GM23248 (cell line): ENCODE measurements at places on chromosomes 6 and 20. TPM values are rescaled to one million over a fixed set of nuclear protein-coding genes. Genes with fewer than 3 reads are reported as not detected.

- DNase-seq, result peak; percentile 89
Observed at GRCh38 chr6:18388942-18389341, 1.8 kb downstream of the RNF144B start.

DNA sequence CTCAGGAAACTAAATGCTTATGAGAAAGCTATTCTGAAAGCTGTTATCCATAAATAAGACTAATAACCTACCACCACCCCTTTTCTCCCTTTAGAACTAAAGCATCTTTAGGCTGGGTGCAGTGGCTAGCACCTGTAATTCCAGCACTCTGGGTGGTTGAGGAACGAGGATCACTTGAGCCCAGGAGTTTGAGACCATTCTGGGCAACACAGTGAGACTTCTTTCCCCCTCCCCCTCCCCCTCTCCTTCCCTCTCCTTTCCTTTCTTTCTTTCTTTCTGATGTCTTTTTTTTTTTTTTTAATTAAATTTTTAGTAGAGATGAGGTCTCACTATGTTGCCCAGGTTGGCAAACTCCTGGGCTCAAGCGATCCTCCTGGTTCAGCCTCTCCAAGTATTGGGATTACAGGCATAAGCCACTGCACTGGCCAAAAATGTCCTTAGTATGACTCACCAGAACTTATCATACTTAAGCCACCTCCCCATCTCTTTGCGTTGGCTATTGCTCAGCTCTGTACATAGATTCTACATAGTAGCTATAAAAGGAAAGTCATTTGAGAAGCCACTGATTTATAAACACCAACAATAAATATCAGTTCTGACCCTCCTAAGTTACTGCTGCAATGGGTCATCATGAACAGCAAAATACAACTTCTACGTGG lies 54.8 kb upstream of the SPDEF start:
- DNase-seq, result peak; percentile 90

DNA sequence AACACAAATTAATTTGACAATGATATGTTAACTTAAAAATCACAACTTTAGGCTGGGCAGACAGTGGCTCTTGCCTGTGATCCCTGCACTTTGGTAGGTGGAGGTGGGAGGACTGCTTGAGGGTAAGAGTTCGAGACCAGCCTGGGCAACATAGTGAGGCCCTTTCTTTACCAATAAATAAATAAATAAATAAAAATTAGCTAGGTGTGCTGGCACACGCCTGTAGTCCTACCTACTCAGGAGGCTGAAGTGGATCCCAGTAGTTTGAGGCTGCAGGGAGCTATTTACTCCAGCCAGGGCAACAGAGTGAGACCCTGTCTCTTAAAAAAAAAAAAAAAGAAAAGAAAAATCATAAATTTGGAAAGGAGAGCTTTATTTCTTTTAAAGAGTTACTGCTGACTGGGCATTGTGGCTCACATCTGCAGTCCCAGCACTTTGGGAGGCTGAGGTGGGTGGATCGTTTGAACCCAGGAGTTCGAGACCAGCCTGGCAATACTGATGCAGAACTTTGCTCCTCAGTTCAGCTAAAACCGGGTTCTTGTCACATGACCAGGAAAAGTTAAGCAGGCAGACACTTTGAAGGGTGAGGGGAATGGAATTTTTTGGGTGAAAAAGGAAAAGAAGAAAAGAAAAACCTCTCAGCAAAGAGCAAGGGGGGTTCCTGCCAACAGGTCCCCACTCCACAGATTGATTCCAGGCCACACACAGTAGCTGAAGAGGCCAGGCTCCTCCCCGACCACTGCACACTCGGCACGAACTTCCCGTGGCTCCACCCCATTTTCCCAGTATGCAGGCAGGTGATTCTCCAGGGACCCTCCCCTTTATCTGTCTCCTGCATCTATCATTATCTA lies 44.0 kb upstream of the DDR1 start:
- DNase-seq, result no peak

DNA sequence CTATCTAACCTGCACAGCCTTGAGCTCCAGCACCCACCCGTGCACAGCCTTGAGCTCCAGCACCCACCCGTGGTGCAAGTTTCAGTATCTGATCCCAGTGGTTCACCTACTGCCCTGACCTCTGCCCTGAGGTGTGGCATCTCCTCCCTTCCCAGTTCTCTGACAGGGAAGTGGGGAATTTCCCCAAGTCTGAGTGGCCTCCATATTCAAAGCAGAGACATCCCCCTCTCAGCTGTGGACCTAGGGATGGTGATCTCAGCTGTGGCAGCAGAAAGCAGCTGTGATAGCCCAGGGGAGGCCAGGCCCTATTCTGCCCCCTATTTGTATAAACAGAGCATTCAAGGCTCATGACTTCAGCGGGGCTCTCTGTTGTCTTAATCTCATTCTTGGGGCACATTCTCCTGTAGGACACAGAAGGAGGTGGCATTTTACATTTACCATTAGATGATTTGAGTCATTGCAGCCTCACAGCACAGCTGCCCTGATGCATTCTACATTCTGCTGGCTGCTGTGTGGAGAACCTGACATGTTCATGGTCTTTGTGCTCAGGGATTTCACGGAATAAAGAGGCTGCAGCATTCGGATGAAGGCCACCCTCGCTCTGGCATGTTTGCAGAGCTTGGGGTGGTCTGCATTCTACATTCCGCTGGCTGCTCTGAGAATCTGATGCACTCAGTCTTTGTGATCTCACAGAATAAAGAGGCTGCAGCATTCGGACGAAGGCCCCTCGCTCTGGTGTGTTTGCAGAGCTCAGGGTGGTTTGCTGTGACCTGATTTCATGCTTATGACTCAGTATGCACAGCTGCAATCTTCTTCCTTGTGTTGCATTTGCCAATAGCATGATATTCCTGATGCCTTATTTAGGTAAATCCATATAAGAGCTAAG lies 16.9 kb downstream of the GPR31 start:
- no peak for DNase-seq

GRCh38 chr6:139370283-139370998 lies 4.0 kb downstream of the CITED2 start:
- peak; percentile 81 for DNase-seq

GRCh38 chr20:51378171-51378928 lies 164.2 kb downstream of the NFATC2 start:
- no peak for DNase-seq

DNA sequence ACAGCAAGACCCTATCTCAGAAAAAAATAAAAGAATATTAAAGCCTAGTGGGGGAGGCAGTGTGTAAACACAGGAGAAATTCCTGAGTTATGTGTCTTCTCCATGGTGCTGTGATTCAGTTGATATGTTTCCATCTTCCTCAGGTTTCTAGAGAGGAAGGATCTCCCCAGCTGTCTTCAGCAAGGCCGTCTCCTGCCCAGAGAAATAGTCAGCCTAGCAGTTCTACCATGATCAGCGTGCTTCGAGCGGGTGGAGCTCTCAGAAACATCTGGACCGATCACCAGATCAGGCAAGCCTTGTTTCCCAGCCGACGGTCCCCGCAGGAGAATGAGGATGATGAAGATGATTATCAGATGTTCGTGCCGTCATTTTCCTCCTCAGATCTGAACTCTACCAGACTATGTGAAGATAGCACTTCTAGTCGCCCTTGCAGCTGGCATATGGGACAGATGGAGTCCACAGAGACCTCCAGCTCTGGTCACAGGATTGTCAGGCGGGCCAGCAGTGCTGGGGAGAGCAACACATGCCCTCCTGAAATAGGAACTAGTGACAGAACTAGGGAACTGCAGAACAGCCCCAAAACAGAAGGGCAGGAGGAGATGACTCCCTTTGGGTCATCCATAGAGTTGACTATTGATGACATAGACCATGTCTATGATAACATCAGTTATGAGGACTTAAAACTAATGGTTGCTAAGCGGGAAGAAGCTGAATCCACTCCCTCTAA lies 34.9 kb upstream of the MTHFD1L start:
- peak; percentile 80 for DNase-seq

- no peak for DNase-seq
Observed at GRCh38 chr6:17610835-17611234, 10.7 kb downstream of the FAM8A1 start.

Gene RSPH3
- total RNA-seq, result 7.2 and 9.4 TPM in 2 replicates

Gene BIRC7
- not detected in 2 replicates for total RNA-seq

Gene ESF1
- total RNA-seq, result 8.3 and 16.8 TPM in 2 replicates

Gene SPATS1
- not detected in 2 replicates for total RNA-seq

Gene SLC17A3
- not detected in 2 replicates for total RNA-seq

Gene HMGCLL1
- not detected in 2 replicates for total RNA-seq

Gene CST3
- total RNA-seq, result 396 and 478 TPM in 2 replicates

Gene KCNK16
- not detected in 2 replicates for total RNA-seq

Gene CAPN11
- under 0.01 TPM in 1 of 2 replicates, not detected in the other for total RNA-seq

Gene BMP7
- total RNA-seq, result not detected in 2 replicates

Gene RHAG
- total RNA-seq, result not detected in 2 replicates
